ENCODE measurements at places on chromosomes 7 and 10.

DNA sequence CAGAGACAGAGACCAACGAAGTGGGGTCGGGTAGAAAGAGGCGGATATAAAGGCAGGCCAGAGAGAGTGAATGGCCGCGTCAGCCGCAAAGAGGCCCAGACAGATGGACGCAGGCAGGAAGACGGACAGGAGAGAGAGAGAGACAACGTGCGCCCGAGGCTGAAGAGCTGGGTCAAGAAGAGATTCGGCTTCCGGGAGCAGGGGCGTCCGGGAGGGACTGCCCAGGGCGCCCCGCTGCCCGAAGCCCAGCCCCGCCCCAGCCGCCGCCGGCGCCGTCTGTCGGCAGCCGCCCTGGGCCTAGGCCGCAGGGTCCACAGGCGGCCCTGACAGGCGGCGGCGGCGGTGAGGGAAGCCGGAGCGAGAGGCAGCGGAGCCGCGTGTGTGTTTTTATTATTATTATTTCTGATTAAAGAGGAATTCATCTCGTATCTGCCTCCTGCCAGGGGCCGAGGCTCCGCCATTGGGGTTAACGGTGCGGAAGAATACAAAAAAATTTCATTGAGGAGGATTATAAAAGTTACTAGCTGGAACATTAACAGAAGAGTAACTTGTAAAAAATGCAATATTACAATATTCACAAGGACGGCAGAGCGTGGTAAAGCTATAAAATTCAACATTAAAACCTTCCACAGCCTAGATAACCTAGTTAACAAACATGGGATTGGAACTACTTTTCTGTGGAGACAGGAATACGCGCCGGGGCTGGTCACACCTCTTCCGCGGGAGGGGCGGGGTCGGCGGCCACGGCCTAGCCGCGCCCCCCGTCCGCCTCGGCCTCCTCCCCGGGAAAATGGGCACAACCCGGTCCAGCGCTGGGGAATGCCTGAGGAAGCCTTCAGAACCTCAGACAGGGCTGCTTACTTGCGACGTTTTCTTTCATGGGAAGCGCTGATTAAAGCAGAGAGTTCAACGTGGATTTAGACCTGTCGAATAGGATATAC is 29.7 kb upstream of the PAX2 start:
- no peak for DNase-seq

GRCh38 chr7:135898226-135898625 is 78.9 kb downstream of the MTPN start:
- DNase-seq, result no peak

GRCh38 chr10:62632071-62632809 is 172.3 kb upstream of the ADO start:
- DNase-seq, result no peak

DNA sequence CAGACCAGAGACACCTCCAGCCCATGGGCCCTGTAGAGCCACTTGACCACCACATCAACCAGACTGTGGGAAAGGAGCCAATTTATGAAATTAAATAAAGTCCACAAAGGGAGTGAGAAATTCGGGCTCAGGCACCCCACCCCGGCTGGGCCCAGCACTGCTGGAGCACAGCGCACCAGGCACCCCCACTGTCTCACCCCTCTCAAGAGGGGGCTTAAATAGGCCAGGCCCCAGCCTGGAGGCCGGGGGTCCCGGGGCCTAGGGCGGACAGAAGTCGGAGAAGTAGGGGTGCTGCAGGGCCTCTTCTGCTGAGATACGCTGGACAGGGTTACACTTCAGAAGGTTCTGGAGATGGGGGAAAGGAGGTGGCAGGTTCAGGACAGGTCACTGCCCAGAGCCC is 3.9 kb downstream of the CDK5 start:
- DNase-seq, result no peak

DNA sequence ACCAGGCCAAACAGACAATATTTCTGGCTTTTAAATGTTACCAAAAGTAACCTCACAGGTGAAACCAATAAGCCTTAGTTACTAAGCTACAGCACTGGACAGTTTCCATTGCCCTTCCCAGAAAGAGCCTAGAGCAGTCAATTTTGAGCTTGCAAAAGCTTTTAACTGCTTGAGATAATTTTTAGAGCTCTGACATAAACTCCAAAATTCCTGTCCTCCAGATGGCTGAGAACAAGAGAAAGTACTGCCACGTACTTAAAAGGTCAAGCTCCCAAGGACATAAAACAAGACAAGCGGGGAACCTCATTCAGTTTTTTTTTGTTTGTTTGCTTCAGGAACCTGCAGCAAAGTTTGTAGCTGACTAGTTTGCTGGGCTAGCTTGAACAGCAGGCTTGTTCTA is 54.1 kb downstream of the BBS9 start:
- DNase-seq, result no peak

- no peak for DNase-seq
These were observed 5.4 kb downstream of the AKR1B1 start for GRCh38 chr7:134453518-134453917.

DNA sequence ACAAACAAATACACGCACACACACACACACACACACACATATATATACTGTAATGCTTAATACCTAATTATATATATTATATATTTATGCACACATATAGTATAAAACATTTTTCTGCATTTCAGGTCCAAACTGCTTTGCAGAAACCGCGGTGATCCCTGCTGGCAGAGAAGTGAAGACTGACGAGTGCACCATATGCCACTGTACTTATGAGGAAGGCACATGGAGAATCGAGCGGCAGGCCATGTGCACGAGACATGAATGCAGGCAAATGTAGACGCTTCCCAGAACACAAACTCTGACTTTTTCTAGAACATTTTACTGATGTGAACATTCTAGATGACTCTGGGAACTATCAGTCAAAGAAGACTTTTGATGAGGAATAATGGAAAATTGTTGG is 138.5 kb downstream of the VWC2 start:
- no peak for DNase-seq

- DNase-seq, result no peak
These were observed 11.2 kb downstream of the C10orf120 start for GRCh38 chr10:122688293-122688989.

GRCh38 chr10:93272884-93273675 is 199.4 kb downstream of the CYP26A1 start:
- no peak for DNase-seq

DNA sequence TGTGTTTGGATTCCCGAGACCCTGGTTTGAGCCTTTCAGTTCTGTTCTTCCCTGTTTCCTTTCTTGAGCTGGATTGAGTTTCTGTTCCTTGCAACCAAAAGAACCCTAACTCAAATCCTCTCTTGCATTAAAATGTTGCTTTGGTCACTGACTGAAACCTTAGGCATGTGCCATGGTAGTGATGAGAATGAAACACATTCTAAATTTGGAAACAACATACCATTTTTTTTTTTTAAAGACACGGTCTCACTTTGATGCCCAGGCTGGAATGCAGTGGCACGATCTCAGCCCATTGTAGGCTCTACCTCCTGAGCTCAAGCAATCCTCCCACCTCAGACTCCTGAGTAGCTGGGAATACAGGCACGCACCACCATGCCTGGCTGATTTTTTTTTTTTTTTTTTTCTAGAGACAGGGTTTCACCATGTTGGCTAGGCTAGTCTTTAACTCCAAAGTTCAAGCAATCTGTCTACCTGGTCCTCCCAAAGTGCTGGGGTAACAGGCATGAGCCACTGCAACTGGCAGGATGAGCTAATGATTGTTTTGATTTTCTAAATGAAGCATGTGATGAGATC is 8.4 kb downstream of the THAP5 start:
- DNase-seq, result no peak

GRCh38 chr10:54194806-54195205 is 606.2 kb downstream of the PCDH15 start:
- no peak for DNase-seq

GRCh38 chr7:67654642-67655041 is 658.0 kb downstream of the TYW1 start:
- no peak for DNase-seq

DNA sequence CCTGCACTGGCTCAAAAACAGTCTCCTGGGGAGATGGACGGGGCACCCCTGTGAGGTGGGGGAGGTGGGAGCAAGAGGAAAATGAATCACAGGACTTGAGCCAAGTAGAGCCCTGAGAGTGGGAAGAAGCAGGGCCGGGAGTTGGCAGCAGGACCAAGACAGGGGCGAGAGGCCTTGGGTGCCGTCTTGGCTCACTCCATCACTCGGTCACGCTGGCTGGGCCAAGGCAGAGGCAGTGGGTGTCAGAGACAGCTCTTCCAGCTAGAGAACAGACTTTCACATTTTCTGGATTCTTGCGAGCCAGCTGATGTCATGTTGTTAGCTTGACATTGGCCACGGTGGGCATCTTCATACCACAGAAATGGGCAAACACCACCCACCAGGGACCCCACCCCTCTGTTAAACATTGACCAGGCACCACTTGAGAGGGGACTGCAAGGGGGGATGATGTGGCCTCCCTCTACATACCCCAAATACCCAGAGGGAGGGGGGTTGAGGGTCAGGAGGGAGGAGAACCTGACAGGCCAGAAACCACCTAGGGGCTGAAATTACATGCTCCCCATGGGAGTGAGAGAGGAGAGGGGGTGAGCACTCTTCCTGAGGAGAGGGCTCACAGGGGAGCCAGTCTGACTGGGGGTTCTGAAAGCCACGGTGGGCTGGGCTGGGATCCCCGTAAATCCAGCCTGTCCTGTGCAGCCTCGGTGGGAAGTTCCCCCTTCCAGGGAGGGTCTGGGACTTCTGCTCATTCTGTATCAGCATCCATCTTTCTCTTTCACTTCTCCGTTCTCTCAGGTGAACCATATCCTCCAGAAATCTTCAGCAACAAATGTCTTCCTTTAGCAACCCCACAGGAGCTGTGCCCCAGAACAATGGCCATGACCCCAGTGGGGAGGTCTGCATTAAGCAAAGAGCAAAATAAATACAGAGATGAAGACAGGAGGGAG is 19.6 kb downstream of the CAMK2B start:
- no peak for DNase-seq

DNA sequence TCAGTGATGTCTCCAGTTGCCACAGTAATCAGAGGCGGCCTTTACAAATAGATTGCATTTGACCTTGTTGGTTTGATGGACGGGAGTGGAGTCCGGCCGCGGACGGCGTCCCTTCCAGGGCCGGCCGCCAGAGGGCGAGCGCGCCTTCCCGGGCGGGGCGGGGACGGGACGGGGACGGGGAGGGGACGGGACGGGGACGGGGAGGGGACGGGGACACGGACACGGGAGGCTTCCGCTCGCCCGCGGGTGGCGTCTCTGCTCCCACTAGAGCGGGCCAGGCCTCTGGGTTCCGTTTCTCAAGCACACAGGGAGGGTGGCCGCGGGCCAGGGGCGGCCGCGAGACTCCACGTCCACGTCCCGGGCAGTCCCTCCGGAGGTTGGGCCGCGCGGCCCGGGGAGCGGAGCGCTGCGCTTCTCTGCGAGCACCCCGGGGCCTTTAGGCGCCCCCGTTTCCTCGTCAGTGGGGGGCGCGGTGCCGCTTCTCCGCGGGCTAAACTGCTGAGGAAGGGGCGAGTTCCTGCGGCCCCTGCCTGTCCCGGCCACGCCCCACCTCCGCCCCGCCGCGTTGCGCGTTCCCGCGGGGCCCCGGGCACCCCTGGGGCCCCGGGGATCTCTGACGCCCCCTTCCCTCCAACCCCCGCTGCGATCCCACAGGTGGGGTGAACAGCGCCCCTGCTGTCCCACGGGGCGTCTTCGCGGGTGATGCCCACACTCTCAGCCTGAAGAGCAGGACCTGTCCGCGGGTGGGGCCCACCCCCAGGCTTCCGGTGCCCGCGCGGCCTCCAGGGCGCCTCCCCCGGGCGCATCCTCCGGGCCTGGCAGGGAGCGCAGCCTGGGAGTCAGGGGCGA is 84.2 kb upstream of the MKI67 start:
- DNase-seq, result peak; percentile 14
